Thyroid gland (tissue), 4 donors: ENCODE measurements at places on chromosomes 7 and 10. TPM values are rescaled to one million over a fixed set of nuclear protein-coding genes. Genes with fewer than 3 reads are reported as not detected.

- DNase-seq: no peak
These were observed 36.6 kb downstream of the ADRA2A start for GRCh38 chr10:111113238-111113960.

DNA sequence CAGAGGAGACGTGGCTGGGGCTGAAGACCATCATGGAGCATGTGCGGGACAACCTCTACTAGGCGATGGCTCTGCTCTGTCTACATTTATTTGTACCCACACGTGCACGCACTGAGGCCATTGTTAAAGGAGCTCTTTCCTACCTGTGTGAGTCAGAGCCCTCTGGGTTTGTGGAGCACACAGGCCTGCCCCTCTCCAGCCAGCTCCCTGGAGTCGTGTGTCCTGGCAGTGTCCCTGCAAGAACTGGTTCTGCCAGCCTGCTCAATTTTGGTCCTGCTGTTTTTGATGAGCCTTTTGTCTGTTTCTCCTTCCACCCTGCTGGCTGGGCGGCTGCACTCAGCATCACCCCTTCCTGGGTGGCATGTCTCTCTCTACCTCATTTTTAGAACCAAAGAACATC is 22.0 kb upstream of the CPA5 start:
- no peak for DNase-seq

DNA sequence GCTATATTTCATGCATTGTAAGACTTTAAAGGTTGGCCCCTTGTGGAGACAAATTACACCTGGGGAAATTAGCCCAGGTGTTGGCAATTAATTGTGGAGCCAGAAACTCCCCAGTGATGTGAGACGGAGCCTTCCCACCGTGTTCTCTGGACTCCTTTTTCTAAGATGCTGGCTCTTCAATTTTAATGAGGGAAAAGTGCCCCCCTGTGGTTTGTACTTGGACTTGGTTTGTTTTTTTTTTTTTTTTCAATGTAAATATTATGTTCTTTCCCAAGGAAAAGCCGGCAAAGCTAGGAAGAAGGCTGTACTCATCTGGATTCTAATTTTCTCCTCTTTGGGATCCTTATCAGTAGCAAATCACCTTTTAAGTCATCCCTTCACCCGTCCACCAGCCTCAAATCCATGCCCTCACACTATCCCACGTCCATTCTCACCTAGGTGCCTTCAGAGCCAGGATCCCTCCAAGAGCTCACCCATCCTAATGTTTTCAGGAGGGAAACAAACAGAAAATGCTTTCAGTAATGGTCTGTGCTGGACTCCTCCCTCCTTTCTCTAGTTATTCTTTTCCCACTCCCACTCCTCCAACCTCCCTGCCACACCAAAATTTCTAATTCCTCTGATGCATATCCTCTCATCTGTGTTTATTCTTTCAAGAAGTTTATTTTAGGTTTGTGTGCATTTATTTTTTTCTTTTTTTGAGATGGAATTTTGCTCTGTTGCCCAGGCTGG is 20.4 kb upstream of the ST8SIA6 start:
- DNase-seq: no peak

DNA sequence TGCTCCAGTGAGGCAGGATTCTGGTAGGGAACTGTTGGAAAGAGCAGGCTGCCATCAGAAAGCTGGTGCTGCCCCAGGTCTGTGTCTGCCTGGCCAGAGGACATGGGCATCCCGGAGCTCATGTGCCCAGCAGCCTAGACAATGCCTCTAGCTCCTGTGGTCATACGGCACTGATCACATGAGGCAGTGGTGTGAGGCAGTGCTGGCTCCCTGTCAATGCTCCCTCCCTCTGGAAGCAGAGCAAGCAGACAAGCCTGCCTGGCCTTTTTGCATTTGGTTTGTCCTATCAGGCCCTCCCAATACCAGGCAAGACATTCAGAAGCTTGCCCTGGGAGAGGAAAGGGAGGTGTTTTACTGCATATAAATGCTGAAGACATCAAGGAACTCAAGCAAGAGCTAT is 19.5 kb upstream of the MMP21 start:
- DNase-seq: no peak

The TCERG1L gene
- total RNA-seq: 11.0 TPM
